ENCODE measurements at places on chromosomes 4 and X.

- DNase-seq: no peak
These were observed 38.7 kb downstream of the NEIL3 start for GRCh38 chr4:177348348-177348747.

- DNase-seq: no peak
These were observed 72.4 kb upstream of the KLHL13 start for GRCh38 chrX:118189000-118189399.

DNA sequence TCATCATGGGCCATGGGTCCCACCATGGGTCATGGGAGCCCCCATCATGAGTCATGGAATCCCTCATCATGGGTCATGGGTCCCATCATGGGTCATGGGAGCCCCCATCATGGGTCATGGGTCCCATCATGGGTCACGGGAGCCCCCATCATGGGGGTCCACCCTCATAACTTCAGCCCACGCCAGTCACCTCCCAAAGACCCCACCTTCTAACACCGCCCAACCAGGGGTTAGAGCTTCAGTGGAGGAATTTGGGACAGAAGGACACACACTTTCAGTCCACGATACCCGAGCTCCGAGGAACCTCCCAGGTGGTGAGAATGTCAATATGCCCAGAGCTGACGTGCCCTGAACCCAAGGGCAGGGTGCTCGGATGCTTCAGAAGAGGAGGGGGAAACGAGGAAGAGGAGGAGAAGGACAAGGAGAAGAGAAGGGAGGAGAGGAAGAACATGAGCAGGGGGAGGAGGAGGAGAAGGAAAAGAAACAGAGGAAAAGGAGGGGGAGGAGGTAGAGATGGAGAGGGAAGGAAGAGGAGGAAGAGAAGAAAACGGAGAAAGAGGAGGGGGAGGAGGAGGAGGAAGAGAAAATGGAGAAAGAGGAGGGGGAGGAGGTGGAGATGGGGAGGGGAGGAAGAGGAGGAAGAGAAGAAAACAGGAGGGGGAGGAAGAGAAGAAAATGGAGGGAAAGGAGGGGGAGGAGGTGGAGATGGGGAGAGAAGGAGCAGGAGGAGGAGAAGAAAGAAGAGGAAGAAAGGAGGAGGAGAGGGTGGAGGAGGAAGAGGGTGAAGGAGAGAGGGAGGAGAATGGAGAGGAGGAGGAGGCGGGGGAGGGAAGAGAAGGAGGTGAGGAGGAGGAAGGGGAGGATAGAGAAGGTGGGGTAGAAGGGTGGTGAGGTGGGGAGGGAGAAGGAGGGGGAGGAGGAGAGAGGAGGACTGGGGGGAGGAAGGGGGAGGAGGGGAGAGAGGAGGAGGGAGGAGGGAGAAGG lies 17.7 kb downstream of the IL3RA start:
- no peak for DNase-seq

GRCh38 chr4:87382931-87383330 lies 8.1 kb downstream of the HSD17B11 start:
- no peak for DNase-seq

DNA sequence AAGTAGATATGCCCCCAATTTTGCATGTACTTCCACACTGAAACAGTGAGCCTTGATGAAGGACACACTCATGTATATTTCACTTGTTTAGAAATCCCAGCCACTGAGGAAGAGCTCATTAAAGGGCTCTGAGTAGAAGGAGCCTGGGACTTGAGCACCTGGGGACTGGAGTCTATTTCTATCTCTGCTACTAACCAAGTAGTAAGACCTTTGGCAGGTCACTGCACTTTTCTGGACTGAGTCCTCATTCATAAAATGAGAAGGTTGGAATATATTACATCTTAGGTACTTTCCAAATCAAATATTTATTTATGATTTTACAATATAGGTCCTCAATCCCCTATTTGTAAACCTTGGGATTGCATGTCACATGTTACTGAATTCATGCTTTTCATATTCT lies 78.2 kb upstream of the C4orf54 start:
- no peak for DNase-seq

GRCh38 chr4:95674521-95674981 lies 125.8 kb upstream of the UNC5C start:
- DNase-seq: no peak
